ENCODE measurements at places on chromosomes 7 and 10.

GRCh38 chr7:36526863-36527548, 137.3 kb downstream of the ANLN start:
- DNase-seq, result peak; percentile 74

GRCh38 chr10:76436401-76436811, 1005.0 kb downstream of the LRMDA start:
- no peak for DNase-seq

DNA sequence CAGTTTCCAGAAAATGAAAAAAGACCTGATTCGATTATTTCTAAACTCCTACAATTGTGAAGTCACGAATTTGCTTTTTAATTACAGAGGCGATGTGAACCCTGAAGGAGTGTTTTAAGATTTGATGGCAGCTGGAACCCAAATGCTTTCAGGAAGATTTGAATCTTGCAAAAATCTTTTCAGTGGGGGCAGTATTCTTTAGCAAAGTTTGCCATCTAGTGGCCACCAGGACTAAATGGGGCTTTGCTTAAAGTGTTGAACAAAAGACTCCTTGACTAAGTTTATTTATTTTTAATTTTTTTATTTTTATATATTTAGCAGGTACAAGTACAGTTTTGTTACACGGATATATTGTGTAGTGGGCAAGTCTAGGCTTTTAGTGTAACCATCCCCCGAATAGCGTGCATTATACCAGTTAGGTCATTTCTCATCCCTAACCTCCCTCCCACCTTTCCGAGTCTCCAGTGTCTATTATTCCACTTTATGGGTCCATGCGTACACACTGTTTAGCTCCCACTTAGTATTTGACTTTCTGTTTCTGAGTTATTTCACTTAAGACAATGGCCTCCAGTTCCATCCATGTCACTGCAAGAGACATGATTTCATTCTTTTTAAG, 98.8 kb downstream of the CACNB2 start:
- peak; percentile 57 for DNase-seq

DNA sequence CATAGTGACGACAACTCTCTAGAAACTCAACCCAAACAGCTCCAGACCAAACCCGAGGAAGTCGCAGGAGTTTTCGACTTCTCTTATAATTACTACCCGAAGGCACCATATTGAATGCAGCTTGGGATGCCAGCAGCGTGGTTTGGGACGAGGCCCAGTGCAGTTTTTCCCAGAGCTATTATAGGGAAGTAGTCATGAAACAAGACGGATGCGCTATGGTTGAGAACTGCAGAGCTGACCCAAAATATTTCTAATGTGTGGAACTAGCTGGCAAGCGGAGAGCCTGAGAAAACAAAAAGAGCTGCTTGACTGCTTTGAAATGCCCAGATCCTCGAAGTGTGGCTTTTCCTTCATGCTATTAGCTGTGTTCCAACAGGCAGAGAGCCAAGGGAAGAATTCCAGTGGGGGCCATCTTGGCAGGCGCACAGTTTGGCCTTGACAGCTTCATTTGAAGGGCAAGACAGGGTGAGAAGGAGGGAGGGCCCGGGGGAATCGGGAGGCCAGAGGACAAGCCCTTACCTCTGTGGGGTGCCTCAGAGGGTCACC, 122.7 kb downstream of the CUL2 start:
- DNase-seq, result no peak

GRCh38 chr10:60518745-60519144, 129.1 kb upstream of the ANK3 start:
- no peak for DNase-seq

DNA sequence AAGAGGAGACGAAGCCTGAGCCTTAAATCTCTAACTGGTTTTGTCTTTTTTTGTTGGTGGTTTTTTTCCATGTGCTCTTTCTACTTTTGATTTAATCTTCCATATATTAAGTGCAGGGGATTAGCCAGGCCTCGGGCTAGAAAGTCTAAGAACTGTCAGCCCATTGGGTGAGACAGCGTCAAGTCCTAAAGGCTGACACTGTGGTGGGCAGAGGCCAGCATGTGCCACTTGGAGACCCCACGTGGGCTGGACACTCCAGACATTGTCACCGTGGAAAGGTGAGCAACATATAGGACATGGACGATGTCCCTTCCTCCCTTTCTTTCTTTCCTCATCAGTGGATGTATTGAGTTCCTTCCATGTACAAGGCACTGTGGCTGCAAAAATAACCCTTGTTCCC, 129.3 kb downstream of the TMEM178B start:
- no peak for DNase-seq
